Erythroblast (primary cell): ENCODE measurements at places on chromosomes 4 and X.

DNA sequence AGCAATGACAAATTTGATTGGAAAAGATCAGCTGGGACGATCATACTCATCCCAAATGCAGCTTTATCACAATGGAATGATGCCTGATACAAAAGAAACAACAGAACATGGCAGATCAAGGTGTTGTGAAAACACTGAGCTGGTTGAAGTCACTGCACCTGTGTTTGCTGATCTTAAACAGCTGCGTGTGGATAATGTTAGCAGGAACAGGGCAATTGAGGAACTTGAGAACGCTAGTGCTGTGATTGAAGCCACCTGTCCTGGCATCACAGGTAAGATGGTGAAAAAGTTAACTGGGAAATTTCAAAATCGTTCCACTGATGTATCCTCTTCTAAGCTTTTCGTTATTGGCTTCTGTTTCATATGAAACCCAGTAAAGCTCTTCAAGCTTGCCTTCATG, 27.4 kb upstream of the SOD3 start:
- DNase-seq, result no peak

- DNase-seq, result no peak
Measured at GRCh38 chr4:112944006-112944405, 105.4 kb upstream of the ANK2 start.

- DNase-seq, result no peak
Measured at GRCh38 chr4:89416960-89417359, 109.4 kb upstream of the GPRIN3 start.

DNA sequence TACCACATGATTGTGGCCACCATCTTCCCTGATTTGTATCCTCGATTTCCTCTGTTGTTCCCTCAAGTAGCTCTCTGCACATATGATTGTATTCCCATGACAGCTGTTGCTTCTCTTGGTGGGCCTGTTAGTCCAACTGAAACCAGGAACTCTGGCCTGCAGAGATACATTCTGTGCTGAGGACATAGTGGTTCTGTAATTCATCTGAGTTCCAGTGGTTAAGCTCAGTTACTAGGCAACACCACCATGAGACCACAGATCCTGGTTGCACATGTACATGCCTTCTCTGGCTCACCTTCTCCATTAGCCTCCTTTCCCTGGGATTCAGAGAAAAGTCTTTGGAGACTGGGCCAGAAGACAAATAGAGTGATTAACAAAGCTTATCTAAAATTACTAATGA, 172.1 kb upstream of the SLC7A11 start:
- DNase-seq, result no peak

GRCh38 chr4:7351014-7351413, 83.7 kb downstream of the PSAPL1 start:
- no peak for DNase-seq

- no peak for DNase-seq
Measured at GRCh38 chr4:100469555-100469954, 48.3 kb downstream of the EMCN start.

DNA sequence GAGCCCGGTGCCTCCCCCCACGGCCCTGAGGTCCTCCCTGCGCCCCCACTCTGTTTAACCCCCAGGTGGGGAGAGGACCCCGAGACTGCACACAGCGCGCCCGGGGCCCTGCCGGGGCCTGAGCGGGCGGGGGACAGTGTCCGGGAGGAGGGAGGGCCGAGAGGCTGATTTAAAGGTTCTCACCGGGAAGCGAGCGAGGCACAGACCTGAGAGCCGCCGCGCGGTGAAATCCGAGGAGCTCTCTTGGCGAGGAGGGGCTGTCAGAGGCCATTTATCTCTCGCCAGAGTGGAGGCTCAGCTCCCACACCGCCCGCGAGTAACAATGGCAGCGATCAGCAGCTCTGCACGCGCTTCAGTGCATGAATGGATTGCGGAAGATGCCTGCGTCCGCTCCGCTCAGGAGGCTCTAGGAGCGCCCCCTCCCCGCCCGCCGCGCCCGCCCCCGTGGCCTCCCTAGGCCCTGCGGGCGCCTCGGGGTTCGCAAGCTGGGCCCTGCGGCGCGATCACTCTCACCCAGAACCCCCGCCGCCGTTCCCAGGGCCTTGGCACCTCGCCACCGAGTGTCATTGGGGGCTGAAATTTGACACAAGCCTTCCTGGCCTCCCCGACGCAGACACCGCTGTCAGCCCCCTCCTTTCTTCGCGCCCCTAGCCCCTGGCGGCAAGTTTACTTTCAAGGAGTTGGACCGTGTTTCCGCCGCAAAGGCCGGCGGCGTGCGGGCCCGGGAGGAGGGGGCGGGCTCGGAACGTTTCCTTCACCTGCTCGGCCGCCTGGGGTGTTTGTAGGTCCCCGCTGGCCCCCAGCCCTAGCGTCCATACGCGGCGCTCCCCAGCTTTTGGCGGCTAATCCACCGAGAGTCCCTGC, 48.7 kb upstream of the BCOR start:
- peak; percentile 33 for DNase-seq

DNA sequence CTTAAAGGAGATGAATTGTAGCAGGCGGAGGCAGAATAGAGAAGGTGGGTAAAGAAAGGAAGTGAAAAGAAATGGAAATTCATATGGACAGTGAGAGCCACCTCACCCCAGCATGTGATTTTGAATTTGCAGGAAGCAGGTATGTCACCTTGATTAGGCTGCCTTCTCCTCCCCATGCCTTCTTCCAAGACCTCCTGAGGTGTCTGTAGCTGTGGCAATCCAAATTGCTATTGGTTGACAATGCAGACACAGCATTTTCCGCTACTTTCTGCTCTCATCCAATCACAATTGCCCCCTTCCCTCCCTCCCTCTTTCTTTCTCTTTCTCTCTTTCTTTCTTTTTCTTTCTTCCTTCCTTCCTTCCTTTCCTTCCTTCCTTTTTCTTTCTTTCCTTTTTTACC, 38.5 kb downstream of the RAB33B start:
- DNase-seq, result no peak

DNA sequence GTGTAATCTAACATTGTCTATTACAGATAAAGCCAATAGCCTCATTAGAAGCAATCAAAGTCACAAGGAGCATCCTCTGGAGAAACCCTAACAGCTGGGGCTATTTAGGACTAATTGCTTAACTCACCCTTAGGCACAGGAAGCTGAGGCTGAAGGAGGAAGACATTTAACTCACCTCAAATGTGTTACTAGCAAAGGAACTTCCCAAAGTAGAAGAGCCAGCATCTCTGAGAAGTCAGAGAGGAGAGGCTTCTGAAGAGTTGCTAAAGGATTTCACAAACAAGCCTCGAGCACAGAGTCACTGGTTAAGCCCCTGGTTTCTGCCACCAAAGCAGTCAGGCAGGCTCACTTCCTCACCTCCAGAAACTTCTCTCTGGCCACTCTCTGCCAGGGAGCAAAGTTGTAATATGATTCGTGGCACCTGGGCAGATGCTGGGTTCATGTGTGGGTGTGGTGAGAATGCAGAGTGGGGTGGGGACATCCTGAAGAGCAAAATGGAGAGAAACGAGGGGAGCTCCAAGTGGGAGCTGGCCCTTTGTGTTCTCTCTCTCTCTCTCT, 201.3 kb downstream of the HS6ST2 start:
- DNase-seq, result no peak

- no peak for DNase-seq
Measured at GRCh38 chrX:126165721-126166461, at the start of gene DCAF12L2. Gene DCAF12L2 (minus strand): TSS chrX:126166289. CDS start chrX:126165924, 365 bp downstream.

DNA sequence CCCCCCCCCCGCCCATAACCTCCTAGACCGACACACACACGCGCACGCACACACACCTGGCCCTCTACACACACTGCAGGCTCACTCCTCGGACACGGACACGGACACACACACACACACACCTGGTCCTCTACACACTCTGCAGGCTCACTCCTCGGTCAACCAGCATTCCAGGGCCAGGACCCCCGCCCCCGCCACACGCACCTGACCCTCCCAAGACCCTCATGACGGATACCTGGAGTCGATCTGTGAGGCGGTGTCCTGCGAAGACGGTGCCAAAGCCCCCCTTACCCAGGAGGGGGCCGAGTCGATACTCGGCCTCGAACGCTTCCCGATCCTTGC, 552 bp downstream of the PIM2 start:
- DNase-seq, result no peak

DNA sequence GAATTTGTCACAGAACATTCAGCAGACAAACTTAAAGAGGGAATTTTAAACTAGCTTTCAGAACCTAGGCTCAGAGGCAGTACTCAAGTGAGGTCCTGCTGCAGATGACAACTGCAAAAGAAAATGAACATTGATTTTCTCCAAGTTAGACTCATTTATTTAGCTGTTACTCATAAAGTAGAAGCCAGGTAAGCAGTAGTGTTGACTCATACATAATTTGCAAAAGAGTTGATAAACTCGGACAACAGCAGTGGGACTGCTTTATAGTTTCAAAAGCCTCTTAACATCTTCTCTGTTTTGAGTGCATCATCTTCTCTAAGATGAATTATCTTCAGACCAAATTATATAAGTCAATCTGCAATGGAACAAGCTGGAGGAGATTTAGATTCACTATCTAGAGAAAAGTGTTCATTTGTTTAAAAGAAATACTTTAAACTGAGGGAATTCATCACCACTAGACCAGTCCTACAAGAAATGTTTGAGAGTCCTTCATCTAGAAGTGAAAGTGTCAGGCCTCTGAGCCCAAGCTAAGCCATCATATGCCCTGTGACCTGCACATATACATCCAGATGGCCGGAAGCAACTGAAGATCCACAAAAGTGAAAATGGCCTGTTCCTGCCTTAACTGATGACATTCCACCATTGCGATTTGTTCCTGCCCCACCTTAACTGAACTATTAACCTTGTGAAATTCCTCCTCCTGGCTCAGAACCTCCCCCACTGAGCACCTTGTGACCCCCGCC, 49.5 kb downstream of the COQ2 start:
- no peak for DNase-seq

- DNase-seq, result no peak
Measured at GRCh38 chr4:77852892-77853495, 9.6 kb upstream of the MRPL1 start.

DNA sequence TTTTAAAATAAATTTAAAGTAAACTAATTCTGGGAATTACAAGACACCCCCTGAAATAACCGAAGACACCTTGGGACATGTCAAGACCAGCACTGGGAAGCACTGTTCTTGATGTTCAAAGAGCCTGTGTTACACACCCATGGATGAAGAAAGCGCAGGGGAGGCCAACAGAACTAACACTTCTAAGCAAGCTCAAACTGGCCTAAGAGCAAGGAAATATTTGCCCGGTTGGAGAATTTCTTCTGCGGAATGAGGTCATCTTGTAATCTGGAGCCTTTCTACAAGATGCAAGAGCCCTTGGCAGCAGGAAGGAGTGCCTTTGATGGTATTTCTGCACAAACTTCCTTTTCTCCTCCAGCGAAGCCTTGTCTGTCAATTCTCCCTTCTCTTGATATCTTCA, 9.3 kb upstream of the EFHC2 start:
- no peak for DNase-seq

GRCh38 chr4:60879135-60879701, 320.9 kb upstream of the ADGRL3 start:
- DNase-seq, result no peak

DNA sequence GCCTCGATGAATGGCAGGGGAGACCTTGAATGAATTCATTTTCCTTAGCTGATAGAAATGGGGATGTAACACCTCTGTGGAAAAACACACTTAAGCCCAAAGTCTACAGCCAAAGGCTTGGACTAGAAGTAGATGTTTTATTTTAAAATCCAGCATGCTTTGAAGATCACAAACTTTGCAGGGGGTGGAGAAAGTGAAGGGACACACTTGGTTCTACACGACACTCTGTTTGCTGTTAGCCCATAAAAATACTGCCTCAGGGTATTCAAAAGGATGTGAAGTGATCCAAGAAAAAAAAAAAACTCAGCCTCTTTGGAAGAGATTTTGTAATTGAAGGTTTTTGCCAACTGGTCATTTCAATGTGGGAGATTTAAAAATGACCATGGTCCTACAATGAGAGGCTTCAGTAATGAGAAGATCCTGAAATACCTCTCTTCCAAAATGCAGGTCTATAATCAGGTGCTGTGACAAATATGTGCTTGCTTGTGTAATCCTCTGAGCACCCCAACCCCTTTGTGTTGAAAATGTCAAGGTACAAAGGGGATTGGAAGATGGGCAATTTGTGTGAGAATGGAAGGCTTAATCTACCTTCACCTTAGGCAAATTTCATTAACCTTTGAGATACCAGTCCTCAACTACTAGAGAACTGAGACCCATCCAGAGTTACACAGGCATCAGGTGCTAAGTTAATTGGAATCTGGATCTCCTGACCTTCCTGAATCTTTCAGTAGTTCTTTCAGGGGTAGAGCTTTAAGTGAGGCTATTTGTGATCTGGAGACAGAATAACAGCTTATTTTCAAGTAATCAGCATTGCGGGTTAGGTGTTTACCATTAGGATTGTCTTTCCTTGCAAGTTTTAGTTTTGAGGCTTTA, 82.5 kb downstream of the HS6ST2 start:
- DNase-seq, result no peak

DNA sequence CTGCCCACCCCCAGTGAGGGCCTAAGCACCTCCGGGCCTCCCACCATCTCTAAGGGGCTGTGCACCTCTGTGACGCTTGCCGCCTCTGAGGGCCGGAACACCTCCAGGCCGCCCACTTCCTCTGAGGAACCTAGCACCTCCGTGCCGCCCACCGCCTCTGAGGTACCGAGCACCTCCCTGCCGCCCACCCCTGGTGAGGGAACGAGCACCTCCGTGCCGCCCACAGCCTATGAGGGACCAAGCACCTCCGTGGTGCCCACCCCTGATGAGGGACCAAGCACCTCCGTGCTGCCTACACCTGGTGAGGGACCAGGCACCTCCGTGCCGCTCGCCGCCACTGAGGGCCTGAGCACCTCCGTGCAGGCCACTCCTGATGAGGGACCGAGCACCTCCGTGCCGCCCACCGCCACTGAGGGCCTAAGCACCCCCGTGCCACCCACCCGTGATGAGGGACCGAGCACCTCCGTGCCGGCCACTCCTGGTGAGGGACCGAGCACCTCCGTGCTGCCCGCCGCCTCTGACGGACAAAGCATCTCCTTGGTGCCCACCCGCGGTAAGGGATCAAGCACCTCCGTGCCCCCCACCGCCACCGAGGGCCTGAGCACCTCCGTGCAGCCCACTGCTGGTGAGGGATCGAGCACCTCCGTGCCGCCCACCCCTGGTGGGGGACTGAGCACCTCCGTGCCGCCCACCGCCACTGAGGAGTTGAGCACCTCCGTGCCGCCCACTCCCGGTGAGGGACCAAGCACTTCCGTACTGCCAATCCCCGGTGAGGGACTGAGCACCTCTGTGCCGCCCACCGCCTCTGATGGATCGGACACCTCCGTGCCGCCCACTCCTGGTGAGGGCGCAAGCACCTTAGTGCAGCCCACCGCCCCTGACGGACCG, 977 bp downstream of the MAGEE1 start:
- DNase-seq, result no peak

GRCh38 chrX:15293451-15293850, 22.0 kb downstream of the ASB11 start:
- DNase-seq, result no peak
